ENCODE measurements at places on chromosomes 2 and 18.

GRCh38 chr2:219252570-219252899 is 508 bp upstream of the TUBA4B start:
- DNase-seq, result no peak

DNA sequence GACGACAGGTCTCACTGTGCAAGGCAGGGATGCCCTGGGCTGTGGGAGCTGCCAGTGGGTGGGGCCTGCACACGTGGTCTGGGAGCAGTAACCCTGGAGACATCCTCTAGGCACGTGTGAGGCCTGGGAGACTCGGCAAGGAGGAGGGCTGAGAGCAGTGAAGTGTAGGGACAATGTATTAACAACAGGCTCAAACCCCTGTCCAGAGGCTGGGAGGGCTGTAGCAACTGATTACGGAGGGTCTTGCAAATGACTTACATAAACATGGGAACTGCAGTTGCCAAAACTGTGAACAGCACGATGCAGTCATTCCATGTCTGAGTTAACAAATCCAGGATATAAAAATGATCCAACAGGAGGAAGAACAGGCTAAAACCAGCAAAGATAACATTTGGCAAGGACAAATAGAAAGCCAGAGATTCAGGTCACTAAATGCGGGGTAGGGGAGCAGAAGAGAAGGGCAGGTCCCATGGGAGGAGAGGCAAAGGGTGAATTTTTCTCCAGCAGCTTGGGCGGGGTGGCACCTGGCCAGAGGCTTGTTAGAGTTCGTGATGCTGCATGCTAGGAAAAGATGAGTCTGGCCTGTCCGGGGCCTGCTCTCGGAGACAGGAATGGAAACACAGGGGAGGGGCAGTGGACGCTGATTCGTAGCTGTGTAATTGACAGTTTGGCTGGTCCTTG is 44.9 kb downstream of the CYP27C1 start:
- DNase-seq, result no peak

DNA sequence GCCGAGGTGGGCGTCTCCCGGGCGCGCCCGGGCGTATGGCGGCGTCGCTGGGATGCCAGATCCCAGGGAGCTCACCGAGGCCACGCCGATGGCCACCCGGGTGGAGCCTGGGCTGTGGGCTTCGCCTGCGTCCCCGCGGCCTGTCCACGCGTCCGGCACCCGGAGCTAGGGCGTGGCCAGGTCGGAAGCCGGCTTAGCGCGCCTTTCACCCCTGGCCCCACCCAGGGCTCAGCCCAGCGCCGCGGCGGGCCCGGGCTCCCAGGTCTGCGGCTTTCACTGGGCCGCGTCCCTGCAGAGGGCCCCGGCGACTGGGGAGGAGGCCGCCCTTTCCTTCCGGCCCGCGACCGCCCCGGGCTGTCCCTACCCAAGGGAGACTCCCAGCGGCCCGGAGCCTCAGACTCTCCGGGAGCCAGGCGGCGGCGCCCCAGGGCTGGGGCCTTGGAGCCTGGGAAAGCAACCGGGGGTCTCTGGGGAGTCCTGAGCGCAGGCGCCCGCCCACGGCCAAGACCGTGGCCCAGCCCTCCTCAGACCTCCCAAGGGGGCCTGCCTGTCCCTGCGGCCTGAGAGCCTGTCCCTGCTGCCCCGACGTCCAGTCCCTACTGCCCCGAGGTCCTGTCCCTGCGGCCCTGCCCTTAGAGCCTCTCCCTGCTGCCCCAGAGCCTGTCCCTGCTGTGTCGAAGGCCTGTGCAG is 36.3 kb upstream of the ITM2C start:
- no peak for DNase-seq

- no peak for DNase-seq
Measured at GRCh38 chr2:80035749-80036285, 268.7 kb downstream of the LRRTM1 start.

GRCh38 chr2:133241224-133241571 is 327.1 kb downstream of the NCKAP5 start:
- no peak for DNase-seq

- no peak for DNase-seq
Measured at GRCh38 chr2:42554392-42554791, 14.0 kb upstream of the MTA3 start.

DNA sequence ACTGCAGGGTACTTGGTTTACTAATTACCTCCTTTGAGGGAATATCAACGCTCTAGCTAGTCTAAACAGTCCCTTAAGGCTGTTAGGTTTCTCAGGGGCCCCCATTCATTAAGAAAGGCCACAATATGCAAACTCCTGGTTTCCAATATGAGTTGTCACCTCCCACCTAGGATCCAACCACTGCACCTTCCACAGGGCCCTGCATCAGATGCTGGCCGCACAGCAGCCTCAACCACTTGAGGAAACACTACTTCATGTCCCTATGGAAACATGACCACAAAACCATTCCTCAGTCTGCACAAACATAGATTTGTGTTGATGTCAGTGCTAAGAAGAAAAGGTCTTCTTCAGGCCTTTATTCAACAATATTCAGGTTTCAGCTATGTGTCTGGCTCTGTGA is 40.9 kb downstream of the STAT4 start:
- no peak for DNase-seq

- DNase-seq, result no peak
Measured at GRCh38 chr2:98734823-98735260, 3.9 kb upstream of the MGAT4A start.

DNA sequence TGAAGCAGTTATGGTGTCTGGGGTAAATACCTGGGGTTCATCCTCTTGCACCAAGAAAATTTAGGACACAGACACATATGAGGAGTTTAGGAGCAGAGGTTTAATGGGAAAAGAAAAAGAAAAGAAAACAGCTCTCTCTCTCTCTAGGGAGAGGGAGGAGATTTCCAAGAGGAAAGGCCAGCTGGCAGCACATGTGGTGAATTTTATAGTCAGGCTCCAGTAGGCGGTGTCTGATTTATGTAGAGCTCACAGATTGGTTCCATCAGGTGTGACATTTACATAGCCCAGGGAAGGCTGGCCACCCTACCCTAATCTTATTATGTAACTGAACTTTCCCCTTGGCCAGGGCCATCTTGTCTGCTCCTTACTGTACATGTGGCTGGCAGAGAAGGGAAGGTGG is 297.5 kb upstream of the RGPD4 start:
- DNase-seq, result no peak

GRCh38 chr18:36427369-36427768 is 129.9 kb downstream of the FHOD3 start:
- no peak for DNase-seq

GRCh38 chr2:26346454-26347053 is at the start of gene ADGRF3:
Gene ADGRF3 (minus strand): TSS chr2:26346789. CDS start chr2:26346234, 555 bp downstream.
- peak; percentile 74 for DNase-seq

GRCh38 chr2:53476834-53477233 is 290.8 kb upstream of the CHAC2 start:
- DNase-seq, result no peak

DNA sequence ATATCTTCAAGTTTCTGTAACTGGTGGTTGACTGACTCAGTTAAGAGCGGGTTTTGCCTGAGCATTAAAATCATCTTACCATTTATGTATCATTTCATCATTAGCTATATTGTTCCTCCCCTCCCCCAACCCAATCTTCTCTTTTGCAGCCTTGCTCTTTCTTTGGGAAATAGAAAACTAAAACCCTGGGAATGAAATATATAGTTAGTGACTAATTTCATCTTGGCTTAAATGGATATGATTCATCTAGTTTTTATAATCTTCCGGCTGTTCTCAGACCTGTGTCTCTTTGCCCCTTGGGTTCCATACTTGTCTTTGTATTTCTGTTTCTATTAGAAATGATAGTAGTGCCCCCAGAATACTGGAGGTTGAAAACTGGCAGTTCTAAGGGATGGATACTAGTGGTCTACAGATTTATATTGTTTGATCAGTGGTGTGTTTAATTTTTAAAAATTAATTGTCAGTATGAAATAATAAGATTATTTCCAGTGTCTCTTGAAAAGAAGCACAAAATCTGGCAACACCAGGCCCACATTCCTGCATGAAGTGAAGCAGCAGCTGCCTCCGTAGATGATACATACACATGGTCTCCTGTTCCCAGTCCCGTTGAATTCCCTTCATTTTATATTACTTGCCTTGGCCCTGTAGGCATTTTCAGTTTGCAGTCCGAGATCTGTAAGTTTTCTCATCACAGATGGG is 44.5 kb downstream of the PHLPP1 start:
- no peak for DNase-seq

DNA sequence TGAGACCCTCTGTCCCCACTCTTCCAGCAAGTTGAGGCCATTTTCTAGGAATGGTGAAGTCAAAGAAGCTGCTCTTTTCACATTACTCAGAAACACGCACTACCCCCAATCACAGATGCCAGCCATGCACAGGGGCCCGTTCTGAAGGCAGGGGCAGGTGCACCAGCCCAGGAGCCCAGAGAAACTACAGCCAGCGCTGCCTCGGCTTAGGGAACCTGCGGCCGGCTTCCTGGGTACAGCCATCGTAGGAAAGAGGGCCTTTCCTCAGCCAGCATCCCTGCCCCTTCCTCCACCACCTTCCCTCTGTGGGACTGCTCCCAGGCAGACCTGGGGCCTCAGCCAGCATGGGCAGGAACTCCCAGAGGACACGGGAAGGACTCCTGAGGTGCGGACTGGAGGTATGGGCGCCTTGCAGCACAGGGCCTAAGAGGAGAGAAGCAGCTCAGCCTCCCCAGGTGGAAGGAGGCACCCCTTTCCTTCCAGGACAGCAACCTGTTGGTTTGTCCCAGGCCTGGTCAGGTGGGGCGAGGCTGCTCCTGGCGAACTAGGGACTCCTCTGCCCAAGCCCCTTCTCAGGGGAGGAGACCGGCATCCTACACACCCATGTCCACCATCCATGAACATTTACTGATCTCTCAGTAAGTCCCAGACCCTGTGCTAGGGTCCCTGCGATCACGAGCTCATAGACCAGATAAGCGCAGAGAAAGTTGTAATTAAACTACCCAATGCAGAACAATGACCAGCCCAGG is 99.0 kb upstream of the ID2 start:
- no peak for DNase-seq

- DNase-seq, result no peak
Measured at GRCh38 chr2:71531522-71532047, 78.2 kb downstream of the DYSF start.

DNA sequence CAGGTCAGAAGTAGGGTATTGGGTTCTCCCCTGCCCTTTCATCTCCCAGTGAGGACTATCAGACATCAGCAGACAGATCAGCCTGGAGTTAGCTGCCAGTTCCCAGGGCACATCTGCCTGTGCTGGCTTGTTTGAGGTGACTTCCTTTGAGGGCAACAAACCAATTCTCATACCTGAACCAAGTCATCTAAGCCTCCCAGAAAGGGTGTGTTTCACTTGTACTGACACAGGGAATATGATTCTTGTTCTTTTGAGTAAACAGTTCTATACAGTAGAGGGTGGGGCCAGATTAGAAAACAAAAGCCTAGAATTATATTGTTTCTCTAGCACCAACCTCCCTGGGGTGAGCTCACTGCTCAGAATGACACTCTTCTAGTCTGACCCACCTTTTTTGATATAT is 591.9 kb downstream of the SLC4A3 start:
- no peak for DNase-seq

DNA sequence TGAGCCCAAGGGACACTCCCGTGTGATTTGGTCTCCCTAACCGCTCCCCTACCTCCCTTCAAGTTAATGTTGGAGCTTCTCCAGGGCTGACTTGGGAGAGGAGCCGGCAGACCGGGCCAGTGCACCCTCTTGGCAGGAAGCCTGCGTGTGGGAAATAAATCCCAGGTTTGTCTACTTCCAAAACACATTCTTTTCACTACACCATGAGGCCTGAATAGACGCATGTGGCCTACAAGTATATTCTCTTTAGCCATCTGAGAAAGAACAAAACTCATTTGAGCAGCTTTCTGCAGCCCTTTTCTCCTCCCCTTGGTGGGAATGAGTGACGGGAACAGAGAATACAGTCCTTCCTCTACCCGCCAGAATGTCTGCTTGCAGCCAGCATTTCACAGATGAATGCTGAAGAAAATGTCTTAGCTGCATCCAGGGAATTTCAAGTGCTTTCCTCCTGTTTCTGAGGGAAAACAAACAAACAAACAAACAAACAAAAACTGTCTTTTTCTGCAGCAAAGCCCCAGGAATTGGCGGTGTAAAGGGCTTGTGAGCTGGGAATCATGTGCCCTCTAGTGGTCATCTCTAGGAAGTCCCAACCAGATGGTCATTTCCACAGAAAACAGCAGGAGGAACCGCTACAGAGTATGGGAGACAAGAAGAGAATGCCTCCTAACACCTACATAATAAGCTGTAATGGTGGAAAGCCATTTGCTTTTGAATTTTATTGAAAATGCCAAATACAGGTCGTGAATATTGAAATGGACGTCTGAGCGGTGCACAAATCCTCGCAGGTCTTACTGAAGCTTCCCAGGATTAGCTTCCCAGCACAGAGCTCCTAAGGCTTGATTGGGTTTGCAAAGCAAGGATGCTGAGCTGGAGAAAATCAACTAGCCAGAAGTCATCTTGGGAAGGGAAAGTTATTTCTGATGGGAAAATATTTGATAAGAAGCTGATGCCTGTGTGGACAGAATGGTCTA is 41.2 kb upstream of the DAPL1 start:
- DNase-seq, result no peak

DNA sequence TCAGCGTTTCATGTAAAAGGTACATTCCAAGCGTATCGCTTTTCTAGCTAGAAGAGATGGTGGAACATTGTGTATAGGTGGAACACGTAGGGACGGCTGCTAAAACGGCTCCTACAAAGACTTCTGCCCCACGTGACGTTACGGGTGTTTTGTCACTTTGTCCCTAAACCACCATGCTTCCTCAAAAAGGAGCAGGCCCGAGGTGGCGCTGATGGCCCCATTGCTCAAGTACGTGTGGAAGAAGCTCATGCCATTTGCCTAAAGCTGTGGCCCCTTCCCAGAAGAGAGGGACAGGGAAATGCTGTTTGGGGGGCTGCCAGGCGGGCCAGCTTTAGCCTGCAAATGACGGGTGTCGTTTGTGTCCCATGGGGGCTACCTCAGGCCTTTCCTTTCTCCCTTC is 72.7 kb downstream of the TMEM247 start:
- DNase-seq, result no peak

- no peak for DNase-seq
Measured at GRCh38 chr18:54984908-54985307, 25.6 kb upstream of the CCDC68 start.

- DNase-seq, result peak; percentile 88
Measured at GRCh38 chr18:9653390-9653789, 39.0 kb upstream of the PPP4R1 start.

- no peak for DNase-seq
Measured at GRCh38 chr2:124250433-124250832, 225.3 kb downstream of the CNTNAP5 start.

- no peak for DNase-seq
Measured at GRCh38 chr2:45653122-45653913, 1.8 kb downstream of the PRKCE start.

DNA sequence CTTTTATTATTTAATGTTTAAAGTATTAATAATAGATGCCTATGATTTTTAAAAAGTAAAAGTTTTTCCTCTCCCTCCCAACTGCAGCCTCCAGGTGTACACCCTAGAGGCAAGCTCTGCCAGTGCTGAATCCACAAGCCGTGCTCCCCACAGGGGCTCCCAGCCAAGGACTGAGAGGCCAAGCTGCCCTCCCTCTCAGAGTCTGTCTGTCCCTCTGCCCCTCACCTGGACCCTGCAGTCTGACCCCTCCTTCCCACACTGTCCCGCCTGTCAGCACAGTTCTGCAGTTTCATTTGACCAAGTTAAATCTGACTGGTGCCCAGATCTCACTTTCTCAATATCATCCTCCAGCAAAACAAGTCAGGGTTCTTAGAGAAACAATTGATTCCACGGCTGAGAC is 14.8 kb upstream of the PROC start:
- DNase-seq, result no peak

Data from dorsolateral prefrontal cortex (tissue), 122 donors.